Camera-type eye (tissue), 1 donor: ENCODE measurements at places on chromosomes 5 and 9. TPM values are rescaled to one million over a fixed set of nuclear protein-coding genes. Genes with fewer than 3 reads are reported as not detected.

Gene ITGA2
- total RNA-seq: 26.3 TPM

Gene ANKRD18A
- 4.6 TPM for total RNA-seq

Gene LCN15
- total RNA-seq: not detected

Gene ASTN2
- 13.9 TPM for total RNA-seq

Gene LRRC19
- not detected for total RNA-seq

Gene EPB41L4B
- 8.9 TPM for total RNA-seq
